Vagina (tissue), 2 donors: ENCODE measurements at places on chromosomes 3 and 15.

DNA sequence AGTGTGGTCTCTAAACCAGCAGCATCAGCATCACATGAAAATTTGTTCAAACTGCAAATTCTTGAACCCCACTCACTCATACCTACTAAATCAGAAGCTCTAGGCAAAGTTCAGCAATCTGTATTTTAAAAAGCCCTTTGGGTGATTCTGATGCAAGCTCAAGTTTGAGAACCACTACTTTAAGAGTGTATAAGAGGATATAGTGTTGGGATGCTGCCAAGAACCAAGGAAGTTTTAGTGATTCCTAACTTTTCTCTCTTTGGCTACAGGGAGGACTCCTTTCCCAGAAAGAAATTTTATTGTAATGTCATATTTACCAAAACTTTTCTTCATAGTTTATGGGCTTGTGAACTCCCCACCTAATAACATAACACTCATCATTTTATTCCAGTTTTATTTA is 422.2 kb downstream of the TBC1D5 start:
- H3K4me3 ChIP-seq: no peak overlapping the region
- no peaks in the 10 kb centered on the region for H3K4me1 ChIP-seq
- DNase-seq: no peak
- no peaks in the 10 kb centered on the region for H3K36me3 ChIP-seq
- H3K27ac ChIP-seq: no peak overlapping the region
- H3K27me3 ChIP-seq: no peaks in the 10 kb centered on the region

GRCh38 chr15:95208988-95209387 is 977.6 kb downstream of the MCTP2 start:
- DNase-seq: no peak
- H3K36me3 ChIP-seq: no peaks in the 10 kb centered on the region
- H3K4me3 ChIP-seq: no peak overlapping the region
- no peaks in the 10 kb centered on the region for H3K4me1 ChIP-seq

DNA sequence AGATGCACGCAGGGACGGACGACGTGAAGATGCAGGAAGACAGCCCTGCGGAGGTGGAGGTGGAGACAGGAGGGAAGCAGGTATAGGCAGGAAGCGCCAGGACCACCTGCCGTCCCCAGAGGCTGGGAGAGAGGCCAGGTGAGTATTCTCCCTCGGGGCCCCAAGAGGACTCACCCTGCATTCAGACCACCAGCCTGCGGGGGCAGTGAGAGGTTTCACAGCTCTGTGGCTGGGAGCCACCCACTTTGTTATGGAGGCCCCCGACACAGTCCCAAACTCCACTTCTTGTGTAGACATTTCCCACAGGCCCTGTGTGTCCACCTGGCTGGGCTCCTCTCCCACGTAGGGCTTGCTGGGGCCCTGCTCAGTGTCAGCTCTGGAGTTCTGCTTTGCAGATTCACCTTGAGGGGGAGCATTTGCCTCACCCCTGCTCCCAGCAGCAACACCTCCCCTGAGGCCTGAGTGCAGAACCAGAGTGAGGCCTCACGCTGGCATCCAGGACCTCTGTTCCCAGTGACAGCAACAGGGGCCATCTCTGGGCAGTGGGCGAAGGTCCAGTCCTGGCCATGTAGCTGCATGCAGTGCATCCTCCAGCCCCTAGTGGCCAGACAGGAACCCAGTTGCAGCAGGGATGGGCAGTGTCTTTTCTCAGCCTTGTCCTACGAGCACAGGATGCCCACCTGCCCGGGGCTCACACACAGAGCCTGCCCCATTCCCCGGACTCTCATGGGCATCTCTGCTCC is 119.4 kb upstream of the IQSEC1 start:
- no peaks in the 10 kb centered on the region for H3K4me1 ChIP-seq
- DNase-seq: no peak

DNA sequence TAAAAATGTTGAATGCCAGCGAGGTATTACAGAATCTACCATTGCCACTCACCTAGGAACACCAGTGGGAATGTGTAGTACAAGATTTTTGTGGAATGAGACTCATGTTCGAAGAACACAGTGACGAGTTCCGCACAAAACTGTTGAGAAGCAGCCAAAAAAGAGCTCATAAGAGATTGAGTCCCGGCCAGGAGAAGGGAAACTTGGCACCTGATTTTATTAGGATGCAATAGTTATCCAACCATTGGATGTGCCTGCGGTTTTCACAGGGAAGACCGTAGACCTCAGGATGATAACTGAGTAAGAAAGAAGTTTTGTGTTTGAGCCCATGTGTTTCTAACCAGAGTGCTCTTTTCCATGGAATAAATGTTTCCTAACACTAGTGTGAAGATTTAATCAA is 88.9 kb downstream of the PTPRG start:
- peak overlapping the region; percentile 52 for H3K27ac ChIP-seq
- no peak overlapping the region for H3K4me3 ChIP-seq
- DNase-seq: peak; percentile 92
- H3K4me1 ChIP-seq: peaks cover 21% of the 10 kb centered on the region
- H3K27me3 ChIP-seq: no peaks in the 10 kb centered on the region

DNA sequence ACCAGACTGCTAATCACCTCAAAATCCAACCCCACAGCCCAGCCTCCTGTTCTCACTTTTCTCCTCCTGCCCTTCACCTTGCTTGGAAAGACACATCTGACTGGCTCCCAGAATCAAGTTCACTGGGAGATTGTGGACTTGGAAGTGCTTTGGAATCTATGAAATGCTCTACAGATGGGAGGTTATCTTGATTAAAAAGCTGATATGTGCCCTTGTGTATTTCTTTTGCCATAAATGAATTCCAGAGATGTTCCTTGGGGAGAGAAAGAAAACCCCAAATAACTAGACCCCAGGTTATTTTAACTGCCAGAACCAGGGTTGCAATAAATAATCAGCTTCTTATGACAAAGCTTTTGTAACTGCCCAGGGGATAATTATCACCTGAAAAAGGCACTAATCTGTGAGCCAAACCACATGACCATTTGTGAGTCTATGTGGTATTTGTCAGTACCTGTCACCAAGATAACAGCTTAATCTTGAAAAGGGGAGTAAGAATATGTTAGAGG is 21.7 kb upstream of the ARHGEF3 start:
- H3K36me3 ChIP-seq: no peaks in the 10 kb centered on the region
- peaks cover 25% of the 10 kb centered on the region for H3K4me1 ChIP-seq
- no peak overlapping the region for H3K4me3 ChIP-seq
- no peak for DNase-seq

GRCh38 chr3:180246688-180247195 is 210.0 kb upstream of the PEX5L start:
- no peak for DNase-seq
- no peak overlapping the region for H3K27ac ChIP-seq
- no peaks in the 10 kb centered on the region for H3K36me3 ChIP-seq

GRCh38 chr3:146164971-146165769 is 4.2 kb upstream of the PLOD2 start:
- no peaks in the 10 kb centered on the region for H3K27me3 ChIP-seq
- no peak overlapping the region for H3K4me3 ChIP-seq
- no peaks in the 10 kb centered on the region for H3K36me3 ChIP-seq
- H3K27ac ChIP-seq: no peak overlapping the region

GRCh38 chr3:120780977-120781376 is 38.4 kb downstream of the GTF2E1 start:
- H3K27me3 ChIP-seq: no peaks in the 10 kb centered on the region
- DNase-seq: no peak
- H3K36me3 ChIP-seq: peaks cover 28% of the 10 kb centered on the region
- no peak overlapping the region for H3K27ac ChIP-seq
- H3K4me3 ChIP-seq: no peak overlapping the region

DNA sequence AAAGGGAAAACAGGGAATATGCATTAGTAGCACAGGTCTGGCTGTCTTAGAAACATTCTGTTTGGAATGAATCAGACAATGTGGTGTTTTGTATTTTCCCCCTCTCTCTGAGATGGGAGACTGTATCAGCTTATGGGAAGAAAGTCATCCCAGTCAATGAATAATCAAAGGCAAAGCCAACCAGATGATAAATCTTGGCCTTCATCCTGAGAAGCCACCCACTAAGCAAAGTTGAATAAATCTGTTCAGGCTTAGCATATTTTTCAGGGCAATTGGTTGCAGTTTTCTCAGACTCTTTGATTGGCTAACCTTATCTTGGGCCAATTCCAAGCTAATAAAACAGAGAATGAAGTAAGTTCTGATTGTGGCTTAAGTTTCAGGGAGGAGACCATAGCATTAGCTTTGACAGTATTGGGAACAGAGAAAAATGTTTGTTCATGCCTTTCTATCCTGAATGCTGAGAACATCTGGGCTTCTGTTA is 63.6 kb upstream of the ARL8B start:
- H3K27ac ChIP-seq: peak overlapping the region; percentile 78
- DNase-seq: no peak
- H3K4me3 ChIP-seq: no peak overlapping the region
- peaks cover 28% of the 10 kb centered on the region for H3K4me1 ChIP-seq

GRCh38 chr15:84826369-84826823 is 9.2 kb downstream of the ALPK3 start:
- H3K27me3 ChIP-seq: no peaks in the 10 kb centered on the region
- H3K27ac ChIP-seq: peak overlapping the region; percentile 28
- no peak for DNase-seq
- no peak overlapping the region for H3K4me3 ChIP-seq

DNA sequence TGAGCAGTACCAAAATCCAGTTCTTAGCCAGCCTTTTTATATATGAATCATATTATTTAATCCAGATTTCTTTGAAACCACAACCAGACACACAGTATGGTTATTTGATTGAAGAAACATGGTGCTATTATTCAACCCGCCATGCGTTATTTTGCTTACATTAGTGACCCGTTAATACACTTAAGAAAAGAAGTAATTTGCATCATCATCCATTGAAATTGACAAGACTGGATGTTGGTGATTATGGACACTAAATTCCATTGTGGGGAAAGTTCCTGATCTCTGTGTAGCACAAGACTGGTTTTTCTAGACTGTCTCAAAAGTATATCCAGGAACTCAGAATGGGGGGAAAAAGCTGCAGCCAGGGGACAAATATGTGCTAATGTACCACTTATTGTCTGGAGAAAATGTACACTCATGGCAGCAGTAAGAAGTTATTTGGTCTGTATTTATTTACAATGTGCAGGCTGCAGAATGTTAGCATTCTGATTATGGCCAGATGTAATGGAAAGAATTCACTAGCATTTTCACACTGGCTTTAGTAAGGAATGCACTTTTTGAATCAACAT is 80.3 kb downstream of the FILIP1L start:
- H3K4me3 ChIP-seq: no peak overlapping the region
- no peak for DNase-seq
- peaks cover 11% of the 10 kb centered on the region for H3K4me1 ChIP-seq
- no peaks in the 10 kb centered on the region for H3K36me3 ChIP-seq
- H3K27ac ChIP-seq: no peak overlapping the region

GRCh38 chr3:194745422-194746184 is 59.9 kb downstream of the FAM43A start:
- H3K4me3 ChIP-seq: no peak overlapping the region
- no peak for DNase-seq
- no peaks in the 10 kb centered on the region for H3K4me1 ChIP-seq

- H3K4me3 ChIP-seq: no peak overlapping the region
- no peak overlapping the region for H3K27ac ChIP-seq
- H3K27me3 ChIP-seq: no peaks in the 10 kb centered on the region
These were observed 216.3 kb downstream of the IGSF11 start for GRCh38 chr3:118818386-118818785.

- H3K36me3 ChIP-seq: no peaks in the 10 kb centered on the region
- H3K27me3 ChIP-seq: no peaks in the 10 kb centered on the region
- H3K4me1 ChIP-seq: no peaks in the 10 kb centered on the region
- H3K27ac ChIP-seq: no peak overlapping the region
These were observed 59.8 kb downstream of the EXOG start for GRCh38 chr3:38555926-38556325.

- H3K4me1 ChIP-seq: peaks cover 17% of the 10 kb centered on the region
- H3K27me3 ChIP-seq: no peaks in the 10 kb centered on the region
- no peak for DNase-seq
- H3K4me3 ChIP-seq: no peak overlapping the region
- peak overlapping the region; percentile 82 for H3K27ac ChIP-seq
These were observed 66.1 kb downstream of the SLC30A4 start for GRCh38 chr15:45456212-45457106.

- DNase-seq: no peak
- H3K4me3 ChIP-seq: no peak overlapping the region
- H3K36me3 ChIP-seq: no peaks in the 10 kb centered on the region
- peaks cover 17% of the 10 kb centered on the region for H3K4me1 ChIP-seq
These were observed 12.1 kb downstream of the NR2C2 start for GRCh38 chr3:14959359-14959943.

- H3K36me3 ChIP-seq: no peaks in the 10 kb centered on the region
- no peaks in the 10 kb centered on the region for H3K4me1 ChIP-seq
- H3K27ac ChIP-seq: no peak overlapping the region
- H3K4me3 ChIP-seq: no peak overlapping the region
These were observed 74.8 kb upstream of the P2RY1 start for GRCh38 chr3:152760024-152760563.

DNA sequence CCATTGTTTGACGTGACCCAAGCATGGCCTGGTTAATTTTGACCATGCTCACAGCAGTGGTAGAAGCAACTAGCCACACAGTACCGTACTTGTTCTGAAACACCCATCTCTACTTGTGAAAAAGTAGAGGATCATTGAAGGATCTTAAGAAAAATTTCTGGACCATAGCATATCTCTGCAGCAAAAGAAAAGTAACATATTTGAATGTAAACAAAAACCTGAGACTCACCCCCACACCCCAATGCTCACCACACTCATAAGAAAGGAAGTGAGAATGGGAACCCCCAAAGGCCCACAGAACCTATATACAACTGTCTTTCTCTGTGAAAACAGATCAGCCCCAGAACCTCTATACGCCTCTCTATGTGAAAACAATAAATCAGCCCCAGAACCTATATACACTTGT is 33.8 kb upstream of the TFRC start:
- no peak overlapping the region for H3K4me3 ChIP-seq
- no peaks in the 10 kb centered on the region for H3K27me3 ChIP-seq
- no peak for DNase-seq
- no peaks in the 10 kb centered on the region for H3K4me1 ChIP-seq
- H3K27ac ChIP-seq: no peak overlapping the region

DNA sequence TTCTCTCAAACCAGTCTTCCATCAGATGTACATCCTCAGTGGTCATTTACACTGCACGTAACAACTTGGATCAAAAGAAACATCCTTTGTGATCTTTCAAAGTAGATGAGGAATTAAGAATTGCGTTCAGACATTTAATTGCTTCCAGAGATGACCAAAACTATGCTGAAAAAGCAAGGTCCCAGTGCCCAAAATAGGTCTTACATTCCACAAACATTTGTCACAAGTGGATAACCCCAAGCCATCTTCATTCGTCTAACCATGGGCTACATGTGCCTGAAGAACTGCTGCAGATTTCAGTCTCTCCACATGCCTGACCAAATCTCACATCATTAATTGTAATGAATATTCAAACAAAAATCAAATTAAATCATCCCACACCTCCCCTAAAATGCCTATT is 273.6 kb downstream of the SHOX2 start:
- H3K27me3 ChIP-seq: no peaks in the 10 kb centered on the region
- no peak overlapping the region for H3K27ac ChIP-seq
- no peaks in the 10 kb centered on the region for H3K36me3 ChIP-seq
- DNase-seq: no peak
- H3K4me1 ChIP-seq: no peaks in the 10 kb centered on the region

GRCh38 chr3:116445311-116445841 is at the start of gene LSAMP:
LSAMP (minus strand) TSS chr3:116445487.
- no peak for DNase-seq
- H3K27me3 ChIP-seq: no peaks in the 10 kb centered on the region
- H3K27ac ChIP-seq: peak within 1 kb of the TSS; percentile 39
- no peaks in the 10 kb centered on the region for H3K36me3 ChIP-seq
- H3K4me3 ChIP-seq: peak within 1 kb of the TSS; percentile 42

- H3K4me3 ChIP-seq: no peak overlapping the region
- DNase-seq: no peak
- H3K27ac ChIP-seq: no peak overlapping the region
- no peaks in the 10 kb centered on the region for H3K36me3 ChIP-seq
These were observed 37.3 kb downstream of the ST3GAL6 start for GRCh38 chr3:98800401-98800800.
